ENCODE measurements at places on chromosomes 13 and 19.

- DNase-seq = no peak
Observed at GRCh38 chr13:40375489-40376171, 290.8 kb downstream of the FOXO1 start.

DNA sequence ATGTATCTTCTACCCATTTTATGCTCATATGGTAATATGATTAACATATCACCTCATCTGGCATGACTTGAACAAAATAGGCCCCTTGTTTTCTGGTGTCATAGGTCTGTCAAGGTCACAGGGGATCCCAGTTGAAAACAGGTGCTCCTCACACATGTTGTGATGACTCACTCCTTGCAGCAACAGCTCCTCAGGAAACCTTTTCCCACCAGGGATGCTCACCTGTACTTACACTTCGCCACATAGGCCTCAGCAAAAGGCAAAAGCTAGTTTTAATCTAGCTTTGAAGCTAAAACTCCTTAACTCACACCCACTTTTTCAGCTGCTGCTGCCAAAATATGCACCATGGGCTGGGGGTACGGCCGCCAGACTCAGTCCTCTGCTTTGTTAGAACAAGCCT, 110.0 kb upstream of the SOX21 start:
- no peak for DNase-seq

DNA sequence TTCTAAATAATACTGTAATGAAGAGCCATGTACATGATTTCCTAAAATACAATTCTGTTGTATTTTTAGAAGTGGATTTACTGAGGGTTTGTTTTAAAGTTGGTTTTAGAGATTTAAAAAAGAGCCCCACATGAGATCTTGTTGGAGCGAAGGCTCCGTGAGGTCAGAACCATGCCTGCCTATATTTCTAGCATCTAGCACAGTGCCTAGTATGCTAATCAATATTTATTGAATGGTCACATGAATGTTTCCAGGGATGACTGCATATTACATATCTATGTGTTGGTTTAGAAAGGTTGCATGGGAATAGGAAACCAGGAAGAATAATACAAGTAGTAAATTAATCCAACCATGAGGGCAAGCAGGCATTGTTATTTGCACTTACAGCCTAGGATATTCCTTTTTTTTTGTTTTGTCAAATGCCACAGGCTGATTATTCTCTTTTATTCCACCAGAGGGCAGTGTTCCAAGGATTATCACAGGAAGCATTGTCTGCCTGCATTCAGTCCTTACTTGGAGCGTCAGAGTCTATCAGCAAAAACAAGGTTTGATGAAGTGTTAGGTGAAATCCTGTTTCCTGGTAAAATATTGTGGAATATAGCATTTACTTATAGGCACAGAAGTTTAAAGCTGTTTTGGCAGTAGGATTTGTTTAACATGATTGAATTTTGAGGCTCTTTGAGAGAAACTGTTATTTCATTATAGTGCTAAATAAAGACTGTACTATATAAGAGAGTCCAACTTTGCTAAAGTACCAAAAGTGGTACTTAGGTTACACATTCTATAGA, 46.8 kb downstream of the COG3 start:
- peak; percentile 73 for DNase-seq

DNA sequence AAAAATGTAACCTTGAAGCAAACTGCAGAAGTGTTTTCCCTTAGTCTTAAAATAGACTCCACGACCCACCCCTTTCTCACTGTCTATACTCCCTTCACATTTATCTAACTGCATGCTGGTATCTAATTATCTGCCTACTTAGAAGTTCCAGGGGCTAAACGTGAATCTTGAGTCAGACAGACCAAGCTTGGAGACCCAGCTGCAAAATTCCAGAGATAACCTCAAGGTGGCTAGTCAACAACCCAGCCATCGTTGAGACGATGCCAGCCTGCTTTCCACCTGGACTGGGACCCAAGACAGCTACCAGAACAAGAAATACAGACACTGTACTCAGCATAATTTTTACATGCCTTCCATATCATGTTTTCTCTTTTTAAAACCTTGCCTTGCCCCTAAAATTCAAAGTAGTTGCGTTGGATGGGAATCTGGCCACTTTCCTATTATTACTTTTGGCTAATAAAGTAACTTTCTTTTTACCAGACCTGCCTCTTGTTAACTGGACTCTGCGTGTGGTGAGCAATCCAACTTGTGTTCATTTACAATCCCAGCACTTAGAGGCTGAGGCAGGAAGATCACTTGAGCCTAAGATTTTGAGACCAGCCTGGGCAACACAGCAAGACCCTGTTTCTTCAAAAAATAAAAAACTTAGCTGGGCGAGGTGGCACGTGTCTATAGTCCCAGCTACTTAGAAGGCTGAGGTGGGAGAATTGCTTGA, 82.3 kb downstream of the CDADC1 start:
- DNase-seq = no peak

- no peak for DNase-seq
Observed at GRCh38 chr13:106534639-106535551, 567 bp downstream of the EFNB2 start.

DNA sequence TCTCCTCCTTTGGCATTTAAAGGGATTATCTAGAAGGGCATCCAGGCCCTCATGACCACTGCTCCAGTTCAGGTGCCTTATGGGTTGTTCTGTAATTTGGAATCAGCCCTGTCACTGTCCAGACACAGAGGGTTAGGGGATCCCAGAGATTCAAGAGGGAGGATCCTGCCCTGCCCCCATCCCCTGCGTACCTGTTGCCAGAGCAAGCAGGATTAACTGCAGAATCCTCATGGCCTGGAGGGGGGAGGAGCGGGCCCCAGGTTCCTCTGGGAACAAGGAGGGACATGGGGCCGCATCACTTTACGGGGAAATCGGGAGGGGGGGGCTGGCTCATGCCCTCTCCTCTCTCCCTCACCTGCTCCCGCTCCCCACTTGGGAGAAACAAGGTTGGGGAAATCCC, 1.0 kb downstream of the KLK11 start:
- DNase-seq = no peak

- DNase-seq = no peak
Observed at GRCh38 chr13:52411629-52412028, 5.7 kb upstream of the THSD1 start.

GRCh38 chr19:34969721-34970120, 5.7 kb upstream of the ZNF792 start:
- no peak for DNase-seq

GRCh38 chr13:52686376-52686775, 33.7 kb downstream of the SUGT1 start:
- no peak for DNase-seq

DNA sequence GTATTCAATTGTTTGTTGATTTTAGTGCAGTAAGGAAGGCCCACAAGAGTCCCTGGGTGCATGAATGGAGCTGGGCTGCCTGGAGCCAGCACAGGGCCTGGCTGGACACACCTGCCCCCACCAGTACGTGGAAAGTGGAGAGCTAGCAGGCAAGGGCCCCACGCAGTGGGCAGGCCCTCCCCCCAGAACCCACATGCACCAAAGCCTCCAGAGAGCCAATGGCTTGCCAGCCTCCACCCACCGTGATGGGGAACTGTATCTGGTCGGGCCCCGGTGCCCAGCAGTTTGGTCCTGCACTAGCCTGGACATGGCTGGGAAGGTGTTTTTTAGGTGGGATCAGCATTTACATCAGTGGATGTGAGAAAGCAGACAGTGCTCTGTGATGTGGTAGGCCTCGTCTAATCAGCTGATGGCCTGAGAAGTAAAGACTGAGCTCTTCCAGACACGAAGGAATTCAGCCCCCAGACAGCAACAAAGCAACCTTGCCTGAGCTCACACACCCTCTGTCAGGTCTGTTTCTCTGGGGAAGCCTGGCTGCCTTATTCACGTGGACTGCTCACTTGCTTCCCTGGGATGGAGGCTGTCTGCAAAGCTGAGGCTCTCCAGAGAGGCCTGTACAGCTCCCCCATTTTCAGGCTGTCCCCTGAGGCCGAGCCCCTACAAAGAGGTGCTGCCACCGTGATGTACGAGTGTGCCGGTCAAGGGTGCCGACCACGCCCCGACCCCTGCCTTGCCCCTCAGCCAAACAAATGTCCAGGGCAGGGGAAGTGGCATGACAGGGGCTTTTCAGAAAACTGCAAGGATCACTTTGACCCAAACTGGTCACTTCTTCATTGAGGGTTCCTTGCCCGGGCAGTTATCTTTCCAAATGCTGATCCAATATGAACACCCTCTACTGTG, 27.5 kb downstream of the RAB20 start:
- DNase-seq = no peak

DNA sequence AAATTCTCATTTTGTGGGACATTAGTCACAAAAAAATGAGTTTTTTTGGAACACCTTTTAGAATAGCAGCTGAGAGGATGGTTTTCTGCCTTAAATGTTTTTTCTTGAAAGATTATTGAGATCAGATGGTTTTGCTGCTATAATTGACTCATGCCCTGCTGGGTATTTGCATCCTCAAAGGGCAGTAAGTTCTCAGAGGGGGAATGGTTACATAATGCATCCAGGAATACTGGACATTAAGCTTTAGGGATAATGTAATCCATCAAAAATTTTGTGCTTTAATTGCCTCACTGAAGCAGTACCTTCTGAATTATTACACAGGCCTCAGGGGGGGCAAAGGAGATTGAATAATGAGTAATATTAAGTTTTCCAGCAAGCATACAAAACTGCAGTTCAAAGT, 866.3 kb upstream of the SPRY2 start:
- DNase-seq = no peak

DNA sequence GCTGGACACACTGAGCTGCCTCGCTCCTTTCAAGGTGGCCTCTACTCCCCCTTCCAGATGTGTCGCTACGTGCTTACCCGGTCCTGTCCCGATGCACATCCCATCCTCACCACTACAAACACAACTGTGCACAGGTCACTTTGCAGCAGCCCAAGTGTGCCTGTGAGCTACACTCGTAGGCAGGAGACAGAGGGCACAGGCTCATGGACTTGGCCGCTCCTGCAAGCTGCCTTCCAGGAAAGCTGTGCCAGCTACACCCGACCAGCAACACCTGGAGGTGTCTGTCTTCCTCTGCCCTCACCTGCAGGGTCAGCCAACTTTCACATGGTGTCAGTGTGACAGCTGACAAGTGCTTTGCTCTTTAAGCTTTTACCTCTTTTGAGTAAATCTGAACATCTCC, 15.4 kb downstream of the CARS2 start:
- no peak for DNase-seq

DNA sequence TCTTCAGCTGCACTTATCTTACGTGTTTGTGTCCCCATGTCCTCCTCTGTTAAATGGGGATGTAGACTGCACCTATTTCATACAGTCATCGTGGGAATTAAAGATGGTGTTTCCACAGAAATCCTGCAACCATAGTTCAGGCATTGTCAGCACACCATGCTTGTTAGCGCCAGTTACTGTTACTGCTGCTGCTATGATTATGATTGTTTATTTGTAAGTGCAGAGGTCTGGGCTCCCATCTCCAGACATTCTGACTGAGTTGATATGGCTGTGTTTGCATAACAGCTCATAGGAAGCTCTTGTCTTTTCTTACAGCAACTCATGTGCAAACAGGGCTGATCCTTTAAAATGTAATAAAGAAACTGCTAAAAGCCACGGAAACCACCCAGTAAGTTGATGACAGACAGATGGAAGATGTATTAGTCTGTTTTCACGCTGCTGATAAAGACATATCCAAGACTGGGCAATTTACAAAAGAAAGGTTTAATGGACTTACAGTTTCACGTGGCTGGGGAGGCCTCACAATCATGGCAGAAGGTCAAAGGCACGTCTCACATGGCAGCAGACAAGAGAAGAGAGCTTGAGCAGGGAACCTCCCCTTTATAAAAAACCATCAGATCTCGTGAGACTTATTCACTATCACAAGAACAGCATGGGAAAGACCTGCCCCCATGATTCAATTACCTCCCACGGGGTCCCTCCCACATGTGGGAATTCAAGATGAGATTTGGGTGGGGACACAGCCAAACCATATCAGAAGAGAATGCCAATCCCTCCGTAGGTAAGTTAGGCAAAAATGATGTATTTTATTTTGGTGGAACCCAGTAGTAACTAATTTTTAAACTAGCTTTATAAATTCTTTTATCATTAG, 1.6 kb downstream of the ZSCAN5A start:
- no peak for DNase-seq

DNA sequence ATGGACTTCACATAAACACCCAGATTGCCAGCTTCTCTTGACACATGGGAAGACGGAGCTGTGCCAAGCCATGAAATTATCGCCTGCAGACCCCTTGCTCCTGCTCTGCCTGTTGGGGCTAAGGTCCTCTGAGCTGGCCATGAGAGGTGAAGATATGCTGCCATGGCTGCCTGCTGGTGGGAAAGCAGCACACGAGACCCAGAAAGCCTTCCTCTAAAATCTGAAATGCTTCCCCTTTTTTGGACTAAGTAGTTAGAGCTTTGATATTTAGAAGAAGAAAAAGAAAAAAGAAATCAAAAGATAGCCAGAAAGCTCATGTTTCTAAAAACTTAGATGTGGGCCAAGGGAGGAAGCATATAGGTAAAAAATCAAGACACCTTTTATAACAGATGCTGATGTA, 11.2 kb downstream of the WDFY2 start:
- no peak for DNase-seq

DNA sequence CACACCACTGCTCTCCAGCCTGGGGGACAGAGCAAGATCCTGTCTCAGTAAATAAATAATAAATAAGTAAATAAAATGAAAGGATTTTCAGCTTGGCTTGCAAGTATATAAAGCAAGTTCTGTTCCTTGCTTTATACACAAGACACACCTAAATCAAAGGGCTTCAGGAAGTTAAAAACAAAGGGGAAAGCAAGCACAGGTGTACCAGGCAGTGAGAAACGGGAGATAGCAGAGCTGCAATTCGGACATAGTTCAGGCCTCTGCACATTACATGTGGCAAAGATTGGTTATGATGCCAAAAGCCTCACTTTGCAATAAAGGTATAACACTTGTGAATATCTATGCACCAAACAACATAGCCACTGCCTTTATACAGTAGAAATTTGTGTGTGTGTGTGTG, 47.5 kb downstream of the MYO9B start:
- DNase-seq = no peak

DNA sequence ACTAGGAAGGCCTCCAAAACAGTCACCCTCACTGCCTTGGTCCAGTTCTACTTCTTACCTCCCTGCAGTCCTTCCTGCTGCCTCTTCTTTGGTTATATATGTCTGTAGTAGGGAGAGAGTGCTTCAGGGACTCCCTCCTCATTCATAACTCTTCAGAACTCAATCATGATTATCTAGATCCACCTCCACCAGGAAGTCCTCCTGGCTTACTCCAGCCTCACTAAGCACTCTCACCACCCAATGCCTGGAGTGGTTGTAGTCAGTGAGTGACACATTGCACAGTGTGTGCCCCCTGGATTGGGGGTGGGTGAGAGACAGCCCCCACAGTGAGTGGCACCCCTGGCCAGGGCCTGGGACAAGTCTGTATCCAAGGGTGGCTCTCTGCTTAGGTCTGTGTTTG, 10.0 kb upstream of the FOSB start:
- no peak for DNase-seq

- DNase-seq = no peak
Observed at GRCh38 chr13:111130116-111130508, 15.0 kb downstream of the ARHGEF7 start.

DNA sequence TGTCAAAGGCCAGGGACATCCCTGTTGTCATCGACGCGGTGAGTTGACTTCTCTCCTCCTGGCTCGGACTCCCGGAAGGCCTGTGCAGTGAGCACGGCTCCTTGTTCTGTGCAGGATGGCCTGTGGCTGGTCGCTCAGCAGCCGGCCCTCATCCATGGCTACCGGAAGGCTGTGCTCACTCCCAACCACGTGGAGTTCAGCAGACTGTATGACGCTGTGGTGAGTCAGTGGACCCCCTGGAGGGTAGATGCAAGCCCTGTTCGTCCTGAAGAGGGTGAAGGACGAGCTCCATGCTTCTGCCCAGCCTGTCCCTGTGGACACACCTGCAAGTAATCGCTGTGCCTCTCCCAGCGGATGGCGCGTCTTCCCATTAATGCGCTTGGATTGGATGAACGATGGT, 19.2 kb downstream of the NAXD start:
- no peak for DNase-seq

GRCh38 chr13:99085808-99086266, 108.0 kb upstream of the DOCK9 start:
- no peak for DNase-seq

Measured in Jurkat, Clone E6-1 (cell line).